CD4-positive, alpha-beta memory T cell (primary cell): ENCODE measurements at places on chromosomes 6 and 20. TPM values are rescaled to one million over a fixed set of nuclear protein-coding genes. Genes with fewer than 3 reads are reported as not detected.

The PPP1R16B gene
- 55.1 TPM for total RNA-seq

The PLN gene
- not detected for total RNA-seq

The LY6G5C gene
- total RNA-seq: 4.4 TPM

The SPTLC3 gene
- 0.26 TPM for total RNA-seq

The GPSM3 gene
- 309 TPM for total RNA-seq

- H3K36me3 ChIP-seq: no peaks in the 10 kb centered on the region
- H3K27ac ChIP-seq: no peak overlapping the region
- no peak overlapping the region for H3K4me3 ChIP-seq
Observed at GRCh38 chr6:154329350-154330170, 27.0 kb downstream of the IPCEF1 start.

DNA sequence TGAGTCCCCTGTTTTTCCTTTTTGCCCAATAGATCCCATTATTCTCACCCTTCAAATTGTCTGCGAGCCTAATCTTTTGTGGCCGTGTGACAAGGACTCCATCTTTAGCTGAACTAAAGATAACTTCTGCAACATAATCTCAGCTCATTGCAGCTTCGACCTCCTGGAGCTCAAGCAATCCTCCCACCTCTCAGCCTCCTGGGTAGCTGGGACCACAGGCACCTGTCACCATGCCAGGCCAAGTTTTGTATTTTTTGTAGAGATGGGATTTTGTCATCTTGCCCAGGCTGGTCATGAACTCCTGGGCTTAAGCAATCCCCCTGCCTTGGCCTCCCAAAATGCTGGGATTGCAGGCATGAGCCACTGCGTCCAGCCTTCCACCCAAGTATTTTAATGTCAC is 161.0 kb downstream of the GJA1 start:
- no peak for DNase-seq
- H3K4me3 ChIP-seq: no peak overlapping the region
- no peaks in the 10 kb centered on the region for H3K27me3 ChIP-seq
- H3K36me3 ChIP-seq: no peaks in the 10 kb centered on the region

- no peak for DNase-seq
- no peak overlapping the region for H3K27ac ChIP-seq
- H3K4me1 ChIP-seq: no peaks in the 10 kb centered on the region
Observed at GRCh38 chr20:16785226-16785625, 37.1 kb downstream of the OTOR start.

DNA sequence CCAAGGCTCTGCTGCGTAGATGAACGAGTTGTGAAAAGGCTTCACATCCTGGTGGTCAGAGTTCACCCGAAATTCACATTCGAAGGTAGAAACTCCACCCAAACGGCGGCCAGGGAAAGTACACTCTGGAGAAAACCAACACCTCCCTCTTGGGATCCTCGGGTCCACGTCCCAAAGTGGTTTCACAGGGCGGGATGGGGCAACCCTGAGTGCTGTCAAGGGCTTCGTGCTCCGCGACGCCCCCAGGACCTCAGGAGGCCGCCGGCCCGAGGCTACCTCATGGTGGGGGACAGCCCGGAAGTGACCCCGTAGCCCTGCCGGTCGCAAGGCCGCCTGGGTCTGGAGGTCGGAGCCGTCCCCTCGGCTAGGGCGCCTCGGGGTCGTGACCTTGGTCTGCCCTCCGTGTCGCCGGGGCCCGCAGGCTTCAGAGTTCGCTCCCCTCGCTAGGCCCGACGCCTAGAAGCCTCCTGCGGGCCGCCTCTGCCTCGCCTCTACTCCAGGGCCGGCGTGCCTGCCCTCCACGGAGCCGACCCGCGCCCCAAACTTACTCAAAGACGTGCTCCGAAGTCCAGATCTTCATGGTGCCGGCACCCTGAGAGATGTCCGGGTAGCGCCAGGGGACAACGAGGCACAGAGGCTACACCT is at the start of gene PRELID3B:
Gene PRELID3B, minus strand, starts transcription at position 636 of the 645 bp plus-strand sequence. Its CDS starts 56 bp downstream, at position 580.
- peak within 1 kb of the TSS; percentile 65 for H3K4me3 ChIP-seq
- no peaks in the 10 kb centered on the region for H3K27me3 ChIP-seq
- peaks cover 10% of the 10 kb centered on the region for H3K36me3 ChIP-seq
- peaks cover 58% of the 10 kb centered on the region for H3K4me1 ChIP-seq
- peak; percentile 29 for DNase-seq
- H3K27ac ChIP-seq: peak within 1 kb of the TSS; percentile 92

DNA sequence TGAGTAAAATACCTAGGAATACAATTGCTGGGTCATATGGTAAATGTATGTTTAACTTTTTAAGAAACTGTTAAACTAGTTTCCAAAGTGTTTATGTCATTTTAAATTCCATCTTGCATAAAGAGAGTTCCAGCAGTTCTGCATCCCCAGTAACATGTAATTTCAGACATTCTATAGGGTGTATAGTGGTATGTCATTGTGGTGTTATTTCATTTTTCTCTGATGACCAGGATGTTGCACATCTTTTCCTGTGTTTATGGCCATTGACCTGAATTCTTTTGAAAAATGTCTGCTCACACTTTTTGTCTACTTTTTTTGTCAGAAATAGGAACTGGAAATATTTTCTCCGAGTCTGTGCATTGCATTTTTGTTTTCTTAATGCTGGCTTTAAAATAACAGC is 128.9 kb downstream of the TMEM200A start:
- no peaks in the 10 kb centered on the region for H3K36me3 ChIP-seq
- no peak overlapping the region for H3K27ac ChIP-seq
- H3K4me1 ChIP-seq: no peaks in the 10 kb centered on the region
- no peak overlapping the region for H3K4me3 ChIP-seq
- no peak for DNase-seq

DNA sequence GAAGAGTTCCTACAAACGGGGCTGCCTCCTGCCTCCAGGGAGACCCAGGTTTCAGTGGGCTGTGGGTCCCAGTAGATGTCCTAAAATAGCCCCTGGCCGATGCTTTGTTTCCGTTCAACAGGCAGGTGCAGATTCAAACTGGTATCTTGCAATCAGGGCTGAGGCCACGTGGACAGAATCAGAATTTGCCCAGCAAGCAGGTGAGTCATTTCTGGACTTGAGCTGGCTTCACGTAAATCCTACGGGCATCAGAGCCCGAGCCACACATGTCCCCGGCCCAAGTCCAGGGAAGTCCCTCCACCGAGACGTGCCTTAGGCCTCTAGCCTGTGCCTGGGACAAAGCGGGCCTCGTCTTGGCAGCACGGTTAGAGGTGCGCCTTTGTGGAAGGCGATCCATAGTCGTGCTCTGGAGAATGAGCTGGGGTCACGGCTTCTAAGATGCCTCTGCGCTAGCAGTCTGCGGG is 101.6 kb upstream of the FRMD1 start:
- no peaks in the 10 kb centered on the region for H3K36me3 ChIP-seq
- no peak overlapping the region for H3K4me3 ChIP-seq
- H3K27ac ChIP-seq: no peak overlapping the region
- no peak for DNase-seq
- H3K4me1 ChIP-seq: no peaks in the 10 kb centered on the region

- no peak for DNase-seq
- H3K4me1 ChIP-seq: no peaks in the 10 kb centered on the region
- H3K27me3 ChIP-seq: no peaks in the 10 kb centered on the region
- no peaks in the 10 kb centered on the region for H3K36me3 ChIP-seq
- H3K4me3 ChIP-seq: no peak overlapping the region
Observed at GRCh38 chr6:20188630-20189075, 23.6 kb downstream of the MBOAT1 start.

- no peaks in the 10 kb centered on the region for H3K27me3 ChIP-seq
- H3K36me3 ChIP-seq: no peaks in the 10 kb centered on the region
- H3K27ac ChIP-seq: no peak overlapping the region
Observed at GRCh38 chr6:47034421-47034820, 7.7 kb downstream of the ADGRF1 start.
